EL (cell line): ENCODE measurements at places on chromosomes 4 and X.

DNA sequence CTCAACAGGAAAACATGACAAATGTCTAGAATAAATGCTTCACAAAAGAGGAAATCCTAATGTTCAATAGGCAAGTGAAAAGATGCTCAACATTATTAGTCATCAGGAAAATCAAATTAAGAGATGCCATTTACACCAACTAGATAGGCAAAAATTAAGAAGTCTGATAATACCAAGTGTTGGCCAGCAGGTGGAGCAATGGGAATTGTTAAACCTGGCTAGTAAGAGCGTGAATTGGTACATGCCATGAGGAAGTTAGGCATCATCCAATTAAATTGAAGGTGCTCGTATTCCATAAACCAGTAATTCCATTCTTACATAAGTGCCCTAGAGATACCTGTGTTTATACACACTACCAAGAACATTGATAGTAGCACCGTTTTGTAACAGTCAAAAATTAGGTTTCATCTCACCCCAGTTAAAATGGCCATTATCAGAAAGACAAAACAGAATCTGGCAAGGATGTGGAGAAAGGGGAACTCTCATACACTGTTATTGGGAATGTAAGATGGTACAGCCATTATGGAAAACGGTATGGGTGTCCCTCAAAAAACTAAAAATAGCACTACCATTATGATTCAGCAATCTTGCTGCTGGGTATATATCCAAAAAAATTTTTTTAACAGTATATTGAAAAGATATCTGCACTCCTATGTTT lies 14.0 kb upstream of the ZCCHC18 start:
- peak; percentile 60 for DNase-seq

DNA sequence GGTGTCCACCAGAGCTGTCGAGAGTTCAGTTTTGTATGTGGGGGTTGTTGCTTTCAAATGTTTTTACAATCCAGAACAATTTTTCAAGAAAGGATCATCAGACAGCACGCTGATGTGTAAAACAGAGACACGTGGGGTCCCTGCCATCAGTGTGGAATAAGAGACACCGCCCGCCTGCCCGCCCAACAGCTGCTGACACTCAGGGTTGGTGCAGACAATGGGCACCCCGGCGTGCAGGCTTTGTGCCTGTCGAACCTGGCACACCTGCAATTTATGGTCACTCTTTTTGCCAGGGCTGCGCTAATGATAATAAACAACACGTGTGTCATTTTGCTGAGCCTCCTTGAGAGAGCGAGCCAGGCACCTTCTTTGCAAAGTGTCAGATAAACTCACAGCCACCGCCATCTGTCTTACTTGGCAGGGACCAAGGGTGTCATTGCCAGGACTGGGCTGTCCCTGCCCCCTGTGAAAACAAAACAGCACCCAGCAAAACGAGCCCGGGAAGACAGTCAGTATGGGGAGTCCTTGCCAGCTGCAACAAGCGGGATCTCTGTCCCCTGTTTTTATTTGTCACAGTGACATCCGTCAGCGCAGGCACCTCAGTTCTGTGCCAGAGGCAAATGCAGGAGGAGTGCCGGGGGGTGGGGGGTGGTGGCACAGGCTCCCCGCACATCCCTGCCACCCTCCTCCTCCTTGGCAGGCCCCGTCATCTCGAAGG lies 69.1 kb downstream of the PSAPL1 start:
- no peak for DNase-seq

- no peak for DNase-seq
Observed at GRCh38 chrX:132144061-132144460, 16.2 kb upstream of the FRMD7 start.

DNA sequence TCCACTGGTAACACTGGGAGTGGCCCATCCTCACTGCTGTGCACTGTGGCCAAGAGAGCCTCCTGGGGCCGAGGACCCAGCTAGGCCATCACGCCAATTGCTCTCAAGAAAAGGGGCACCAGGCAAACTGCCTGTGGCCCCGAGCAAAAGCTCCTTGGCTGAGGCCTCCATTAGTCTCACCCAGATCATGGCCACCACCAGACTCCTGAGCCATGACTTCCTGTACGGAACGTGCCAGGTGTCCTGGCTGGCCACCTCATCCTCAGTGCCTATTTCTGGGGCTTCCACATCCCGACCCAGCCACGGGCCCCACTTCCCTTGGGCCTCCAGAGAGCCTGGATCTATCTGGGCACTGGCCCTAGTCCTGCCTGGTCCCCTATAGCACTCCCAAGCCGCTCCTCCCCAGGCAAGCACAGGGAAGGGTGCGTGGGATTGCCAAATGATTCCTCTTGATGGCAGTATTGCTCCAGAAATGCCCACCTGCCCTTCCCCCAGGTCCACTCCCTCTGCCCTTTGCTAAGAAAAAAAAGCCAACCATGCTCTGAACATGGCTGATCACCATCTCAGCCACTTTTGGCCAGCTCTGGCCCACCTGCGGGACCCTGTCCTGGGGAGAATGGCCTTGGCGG lies 212.6 kb upstream of the AGTR2 start:
- DNase-seq: no peak

GRCh38 chr4:81049907-81050306 lies 19.4 kb downstream of the BMP3 start:
- no peak for DNase-seq
